ENCODE measurements at places on chromosomes 4 and X. TPM values are rescaled to one million over a fixed set of nuclear protein-coding genes. Genes with fewer than 3 reads are reported as not detected.

The POF1B gene
- 0.63 TPM for total RNA-seq

The BCAP31 gene
- total RNA-seq: 260 TPM

GRCh38 chrX:7996414-7996813, 69.2 kb upstream of the PNPLA4 start:
- DNase-seq: no peak

The RAI2 gene
- total RNA-seq: 15.5 TPM

DNA sequence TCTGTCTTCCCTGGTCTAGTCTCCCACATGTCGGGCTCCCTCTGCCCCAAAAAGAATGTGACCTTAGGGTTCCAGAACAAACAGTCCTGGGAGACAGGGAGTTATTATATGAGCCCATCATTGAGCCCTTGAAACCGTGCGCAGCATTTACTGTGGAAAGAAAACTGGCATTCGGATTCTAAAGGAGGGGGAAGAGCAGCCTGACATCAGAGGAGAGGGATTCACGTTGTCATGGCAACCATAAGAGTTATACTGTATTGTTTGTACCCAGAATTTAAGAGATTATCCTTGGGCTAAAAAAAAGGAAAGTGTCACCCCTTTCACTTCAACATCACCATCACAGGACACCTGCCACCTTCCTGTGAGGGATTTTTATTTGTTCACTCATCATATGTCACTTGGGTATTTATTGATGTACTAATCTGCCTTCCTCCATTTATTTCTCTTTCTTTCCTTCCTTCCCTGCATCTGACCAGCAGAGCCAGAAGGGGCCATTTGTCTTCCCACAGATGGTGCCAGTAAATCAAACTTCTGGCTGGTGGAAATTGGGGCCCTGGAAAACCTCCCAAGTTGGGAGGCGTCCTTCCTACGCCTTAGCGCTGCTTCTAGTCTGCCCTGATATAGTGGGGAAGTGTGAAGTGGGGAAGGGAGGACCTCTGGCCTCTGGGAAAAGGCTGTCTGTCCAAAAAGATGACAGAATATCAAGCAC, 64.9 kb upstream of the FRMPD3 start:
- no peak for DNase-seq

DNA sequence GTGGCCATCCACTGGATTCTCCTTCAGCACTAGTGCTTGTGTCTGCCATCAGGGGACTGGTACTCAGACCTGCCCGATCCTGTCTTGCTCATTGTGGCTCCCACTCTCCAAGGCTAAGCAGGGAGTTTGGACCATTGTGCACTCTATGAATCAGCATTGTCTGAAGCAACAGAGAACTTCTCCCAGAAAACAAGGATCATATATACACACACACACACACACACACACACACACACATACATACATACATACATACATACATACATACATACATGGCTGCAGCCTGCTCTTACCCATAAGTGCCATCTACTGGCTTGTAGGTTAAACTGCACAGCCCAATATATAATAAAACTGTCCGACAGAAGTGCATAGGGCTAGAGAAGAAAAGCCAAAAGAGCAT, 345.3 kb upstream of the LCORL start:
- DNase-seq: no peak

The NLRP2B gene
- not detected for total RNA-seq

The USP11 gene
- 41.3 TPM for total RNA-seq
